ENCODE measurements at places on chromosomes 7 and 10.

DNA sequence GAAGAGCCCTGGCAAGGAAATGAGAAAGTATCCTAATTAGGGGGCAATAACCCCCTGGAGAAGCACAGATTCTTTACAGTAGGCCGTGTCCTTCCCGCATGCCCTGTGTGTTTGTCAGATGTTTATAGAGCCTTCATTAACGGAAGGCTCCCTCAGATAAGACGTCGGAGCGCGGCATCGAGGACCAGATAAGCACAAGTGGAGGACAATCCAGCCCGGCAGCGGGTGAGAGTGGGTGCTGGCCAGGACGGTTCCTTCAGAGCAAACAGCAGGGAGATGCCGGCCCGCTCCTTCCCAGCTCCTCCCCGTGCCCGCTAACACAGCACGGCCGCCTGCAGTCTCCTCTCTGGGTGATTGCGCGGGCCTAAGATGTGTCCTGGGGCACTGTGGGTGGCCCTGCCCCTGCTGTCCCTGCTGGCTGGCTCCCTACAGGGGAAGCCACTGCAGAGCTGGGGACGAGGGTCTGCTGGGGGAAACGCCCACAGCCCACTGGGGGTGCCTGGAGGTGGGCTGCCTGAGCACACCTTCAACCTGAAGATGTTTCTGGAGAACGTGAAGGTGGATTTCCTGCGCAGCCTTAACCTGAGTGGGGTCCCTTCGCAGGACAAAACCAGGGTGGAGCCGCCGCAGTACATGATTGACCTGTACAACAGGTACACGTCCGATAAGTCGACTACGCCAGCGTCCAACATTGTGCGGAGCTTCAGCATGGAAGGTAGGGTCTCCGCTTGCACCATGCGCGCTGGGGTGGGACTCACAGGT, at the start of gene GDF2:
Gene GDF2 (plus strand): TSS at position 155 of the 762 bp plus-strand sequence. CDS start 215 bp downstream, at position 370.
- no peak for DNase-seq

GRCh38 chr10:109966961-109967738, 40.6 kb upstream of the ADD3 start:
- no peak for DNase-seq

DNA sequence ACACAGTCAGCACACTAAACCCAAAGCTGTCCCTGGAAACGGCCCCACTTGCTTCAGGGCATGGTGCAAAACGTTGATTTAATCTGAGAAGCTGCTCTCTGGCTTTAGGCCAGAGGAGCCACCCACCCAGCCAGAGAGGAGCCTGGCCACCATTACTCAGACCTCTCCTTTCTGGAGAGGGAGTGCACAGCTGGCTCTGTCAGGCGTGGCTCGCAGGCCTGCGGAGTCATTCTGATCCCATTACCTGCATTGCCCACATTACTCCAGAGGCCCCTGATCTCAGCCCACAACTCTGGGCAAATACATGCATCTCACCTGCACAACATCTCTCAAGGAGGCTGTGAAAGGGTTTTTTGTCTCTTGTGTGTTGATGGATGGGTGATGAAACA, 370.0 kb upstream of the IGFBP3 start:
- no peak for DNase-seq

- peak; percentile 58 for DNase-seq
Observed at GRCh38 chr7:159093351-159093971, 51.2 kb downstream of the VIPR2 start.

DNA sequence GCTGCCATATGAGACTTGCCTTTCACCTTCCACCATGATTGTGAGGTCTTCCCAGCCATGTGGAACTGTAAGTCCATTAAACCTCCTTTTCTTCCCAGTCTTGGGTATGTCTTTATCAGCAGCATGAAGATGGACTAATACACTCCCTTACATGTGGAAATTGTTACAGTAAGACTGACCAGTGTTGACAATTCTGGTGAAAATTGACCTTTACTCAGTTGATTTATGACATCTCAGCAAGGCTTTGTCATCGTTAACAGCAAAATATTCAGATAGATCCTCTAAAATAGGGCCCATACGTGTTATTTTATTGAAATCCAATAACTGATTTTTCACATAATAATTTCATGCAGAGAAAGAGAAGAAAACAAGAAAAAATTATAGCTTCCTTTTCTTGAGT, 377.9 kb upstream of the SEMA3C start:
- DNase-seq: no peak

GRCh38 chr10:77159538-77160110, 478.0 kb downstream of the KCNMA1 start:
- DNase-seq: no peak

DNA sequence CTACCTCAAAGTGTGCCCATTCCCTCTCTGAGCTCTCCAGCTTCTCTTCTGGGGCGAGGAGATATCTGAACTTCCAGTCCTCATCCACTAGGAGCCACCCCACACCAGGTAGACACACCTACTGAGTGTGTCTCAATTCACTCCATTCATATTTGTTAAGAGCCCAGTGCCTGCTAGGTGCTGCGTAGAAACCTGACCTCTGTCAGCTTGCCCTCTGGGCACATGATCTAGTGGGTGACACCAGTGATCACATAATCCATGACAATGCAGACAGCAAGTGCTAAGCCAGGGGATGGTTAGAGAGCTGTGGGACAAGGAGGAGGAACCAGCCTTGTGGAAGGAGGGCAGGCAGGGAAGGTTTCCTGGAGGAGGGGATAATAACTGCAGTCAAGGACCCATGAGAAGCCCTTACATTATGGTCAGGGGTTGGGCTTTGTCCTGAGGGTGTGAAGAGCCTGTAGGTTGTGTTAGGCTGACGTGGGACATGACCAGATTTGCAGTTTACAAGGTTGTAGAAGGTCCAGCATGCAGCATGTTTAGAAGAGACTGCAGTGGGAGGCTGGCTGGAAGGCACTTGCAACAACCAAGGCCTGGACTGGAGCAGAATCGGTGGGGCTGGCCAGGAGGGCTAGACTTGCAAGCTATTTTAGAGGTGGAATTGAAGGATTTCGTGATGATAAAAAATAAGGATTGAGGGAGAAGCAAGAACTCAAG, 81.8 kb downstream of the COL13A1 start:
- DNase-seq: no peak

DNA sequence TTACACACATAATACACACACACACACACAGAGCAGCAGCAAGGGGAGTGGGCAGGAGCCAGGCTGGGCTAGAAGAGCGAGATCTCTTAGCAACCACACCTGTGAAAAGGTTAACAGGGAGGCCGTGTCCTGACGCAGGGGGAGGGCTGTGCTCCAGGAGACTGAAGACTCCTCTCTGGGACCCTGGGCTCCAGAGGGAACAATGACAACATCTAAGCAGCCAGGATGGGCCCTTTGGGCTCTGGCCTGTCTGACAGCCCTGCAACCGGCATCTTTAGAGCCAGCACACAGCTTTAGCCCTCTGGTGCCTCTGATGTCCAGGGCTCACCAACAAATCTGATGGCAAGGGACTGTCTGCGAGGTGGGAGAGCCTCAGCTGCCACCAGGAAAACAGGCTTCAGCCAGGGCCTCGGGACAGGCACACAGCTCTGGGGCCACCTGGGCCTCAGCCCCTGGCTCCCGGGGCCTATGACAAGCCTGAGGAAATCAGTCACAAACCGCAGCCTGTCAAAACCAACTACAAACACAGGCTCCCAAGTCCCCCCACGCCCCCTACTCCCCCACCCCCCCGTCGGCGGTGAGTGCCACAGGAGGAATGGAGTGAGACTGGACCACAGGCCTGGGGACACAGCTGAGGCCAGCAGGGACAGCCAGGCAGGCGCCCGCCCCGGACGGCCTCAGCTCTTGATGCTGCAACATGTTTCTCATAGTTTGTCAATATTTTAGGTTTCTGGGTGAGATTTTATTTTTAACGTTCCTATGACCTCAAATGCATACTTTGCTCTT, 102.8 kb downstream of the TNS3 start:
- no peak for DNase-seq

GRCh38 chr10:70607936-70608335, 5.4 kb upstream of the PRF1 start:
- no peak for DNase-seq

- peak; percentile 79 for DNase-seq
Observed at GRCh38 chr10:79073784-79074432, 5.1 kb downstream of the ZMIZ1 start.

DNA sequence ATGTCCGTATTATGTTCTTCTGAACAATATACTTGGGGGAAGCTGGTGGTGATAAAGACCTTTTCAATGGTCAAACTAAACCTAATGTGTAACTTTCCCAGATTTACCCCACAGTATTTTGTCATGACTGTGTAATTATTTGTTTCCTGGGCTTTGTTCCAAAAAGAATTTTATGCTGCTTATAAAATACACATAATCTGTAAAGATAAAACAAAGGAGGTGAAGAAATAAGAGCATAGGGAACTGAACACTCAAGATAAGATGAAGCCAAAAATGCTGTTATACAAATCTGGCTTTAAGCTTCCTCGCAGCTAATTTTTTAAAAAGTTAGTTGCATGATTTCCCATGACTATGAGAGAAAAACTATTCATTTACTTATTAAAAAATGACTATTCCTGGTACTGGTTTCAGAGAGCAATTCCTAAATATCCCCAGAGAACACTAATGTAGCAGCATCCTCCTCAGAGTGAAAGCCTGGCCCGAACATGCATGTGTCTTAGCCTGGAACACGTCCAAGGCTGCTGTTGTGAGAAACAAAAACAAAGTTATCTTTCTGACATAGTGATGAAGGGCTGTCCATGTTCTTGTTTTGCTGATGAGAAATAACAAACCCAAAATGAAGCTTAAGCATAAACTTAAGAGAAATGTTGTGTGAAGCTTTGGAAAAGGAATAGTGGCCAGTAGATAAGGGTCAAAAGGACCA, 33.9 kb downstream of the MALSU1 start:
- DNase-seq: peak; percentile 74

- peak; percentile 79 for DNase-seq
Observed at GRCh38 chr10:70432101-70432500, 9.4 kb downstream of the NODAL start.

DNA sequence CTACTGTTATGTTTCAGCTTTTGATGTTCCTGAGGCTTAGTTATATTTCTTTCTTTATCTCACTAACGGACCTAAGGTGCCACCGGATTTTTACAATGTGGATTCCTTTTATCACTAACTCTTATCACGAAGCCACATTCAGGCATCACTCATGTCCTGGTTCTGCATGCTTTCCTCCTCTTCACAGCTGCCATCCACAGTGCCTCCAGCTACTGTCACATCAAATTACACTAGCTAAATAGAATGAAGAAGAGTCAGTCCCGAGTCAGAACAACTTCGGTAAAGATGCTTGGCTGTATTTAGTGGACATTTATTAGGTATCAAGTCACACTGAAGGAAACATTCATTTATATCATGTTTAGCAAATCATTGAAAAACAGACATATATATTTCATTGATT, 153.2 kb downstream of the NEBL start:
- no peak for DNase-seq

- no peak for DNase-seq
Observed at GRCh38 chr7:91940171-91940570, 491 bp upstream of the AKAP9 start.

DNA sequence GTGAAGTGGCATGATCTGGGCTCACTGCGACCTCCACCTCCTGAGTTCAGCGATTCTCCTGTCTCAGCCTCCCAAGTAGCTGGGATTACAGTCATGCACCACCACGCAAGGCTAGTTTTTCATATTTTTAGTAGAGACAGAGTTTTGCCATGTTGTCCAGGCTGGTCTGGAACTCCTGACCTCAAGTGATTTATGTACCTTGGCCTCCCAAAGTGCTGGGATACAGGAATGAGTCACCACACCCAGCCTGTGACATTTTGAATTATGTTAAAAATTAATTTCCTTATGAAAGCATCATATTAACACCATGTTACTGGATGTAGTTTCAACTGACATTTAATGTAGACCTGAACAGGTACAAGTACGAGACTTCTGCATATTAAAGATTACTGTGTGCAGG, 24.3 kb downstream of the ABCB4 start:
- DNase-seq: no peak

GRCh38 chr10:112221545-112221944, 38.0 kb upstream of the GPAM start:
- DNase-seq: no peak

DNA sequence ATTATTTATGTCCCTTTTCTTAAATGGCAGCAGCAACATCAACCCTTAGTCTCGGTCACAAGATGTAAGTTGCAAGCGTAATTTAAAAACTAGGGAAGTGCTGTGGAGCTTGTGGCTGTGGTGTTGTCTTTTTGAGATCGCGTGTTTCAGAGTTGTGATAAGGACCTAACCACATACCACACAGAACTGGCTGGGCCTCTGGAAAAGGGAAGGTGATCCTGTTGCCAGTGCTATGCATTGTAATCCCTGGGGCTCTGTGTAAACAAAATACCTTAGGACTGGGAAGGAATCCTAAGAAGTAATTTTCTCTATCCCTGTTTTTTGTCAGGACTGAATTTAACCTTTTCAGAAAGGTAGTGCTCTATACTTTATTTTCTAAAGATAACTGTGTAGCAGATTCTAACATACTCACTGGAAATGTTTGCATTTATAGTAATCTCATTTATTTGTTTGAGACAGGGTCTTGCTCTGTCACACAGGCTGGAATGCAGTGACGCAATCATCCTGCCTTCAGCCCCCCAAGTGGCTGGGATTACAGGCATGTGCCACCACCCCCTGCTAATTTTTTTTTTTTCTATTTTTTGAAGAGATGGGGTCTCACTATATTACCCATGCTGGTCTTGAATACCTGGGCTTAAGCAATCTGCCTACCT, 60.4 kb downstream of the INPP5F start:
- DNase-seq: no peak

GRCh38 chr10:11243425-11244222, 226.0 kb downstream of the CELF2 start:
- DNase-seq: no peak

GRCh38 chr10:45407542-45407941, 33.5 kb downstream of the ALOX5 start:
- no peak for DNase-seq

GRCh38 chr7:29122081-29122480, 24.3 kb downstream of the CPVL start:
- DNase-seq: no peak

- no peak for DNase-seq
Observed at GRCh38 chr10:91879515-91880170, 29.6 kb downstream of the FGFBP3 start.

- DNase-seq: no peak
Observed at GRCh38 chr10:124837687-124838086, 36.1 kb downstream of the ABRAXAS2 start.

DNA sequence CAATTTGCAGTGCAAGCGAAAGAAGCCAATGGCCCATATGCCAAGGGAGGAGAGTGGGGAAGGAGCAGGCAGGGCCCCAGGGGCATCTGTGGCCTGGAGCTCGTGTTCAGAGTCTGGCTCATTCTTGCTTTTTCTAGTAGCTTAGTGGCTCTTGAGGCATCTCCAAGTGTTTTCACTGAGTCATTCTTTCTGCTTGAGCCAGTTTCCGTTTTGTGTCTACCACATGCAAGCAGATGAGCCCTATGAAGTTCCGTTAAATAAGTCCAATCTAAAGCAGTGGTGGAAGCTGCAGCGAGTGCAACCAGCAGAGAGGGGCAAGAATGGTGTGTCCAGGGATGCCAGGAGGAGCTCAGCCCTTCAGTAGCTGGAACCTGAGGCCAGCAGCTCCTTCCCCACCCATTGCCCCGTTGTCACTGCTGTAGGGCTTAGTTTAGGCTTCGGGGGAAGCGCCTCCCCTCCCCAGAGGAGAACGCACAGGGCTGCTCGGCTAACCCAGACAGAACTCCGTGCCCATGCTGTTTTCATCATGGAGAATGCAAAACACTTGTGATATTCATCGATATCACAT, 57.4 kb upstream of the EBF3 start:
- DNase-seq: no peak

- DNase-seq: no peak
Observed at GRCh38 chr7:111827863-111828504, 265.7 kb upstream of the IMMP2L start.
